ENCODE measurements at places on chromosomes 1 and 21. TPM values are rescaled to one million over a fixed set of nuclear protein-coding genes. Genes with fewer than 3 reads are reported as not detected.

DNA sequence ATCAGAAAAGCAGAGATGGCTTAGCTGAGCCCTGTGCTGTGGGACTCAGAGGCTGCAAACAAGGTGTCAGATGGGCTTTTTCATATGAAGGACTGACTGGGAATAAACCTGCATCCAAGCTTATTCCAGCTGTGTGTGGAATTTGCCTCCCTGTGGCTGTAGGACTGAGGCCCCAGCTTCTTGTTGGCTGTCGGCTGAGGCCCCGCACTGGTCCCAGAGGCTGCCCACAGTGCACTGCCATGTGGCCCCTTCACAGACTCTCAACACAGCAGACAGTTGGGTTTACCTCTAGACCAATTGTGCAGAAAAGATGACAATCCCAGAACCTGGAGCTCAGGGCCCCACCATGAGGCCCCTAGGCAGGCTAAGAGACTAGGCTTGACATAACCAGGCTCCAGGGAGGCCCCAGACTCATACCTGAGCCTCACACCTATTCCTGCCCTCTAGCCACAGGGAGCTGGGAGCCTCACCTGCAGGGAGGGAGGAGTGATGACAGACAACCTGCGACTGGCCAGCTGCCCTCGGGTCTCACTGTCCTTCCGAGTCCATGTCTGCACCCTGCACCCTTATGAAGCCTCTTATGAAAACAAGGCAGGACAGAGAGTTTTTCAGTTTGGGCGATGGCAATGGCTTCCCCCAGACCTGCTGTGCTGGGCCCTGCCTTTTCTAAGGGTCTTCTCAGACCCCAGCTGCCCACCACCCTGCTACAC lies 615.5 kb downstream of the NPHP4 start:
- DNase-seq = no peak

GRCh38 chr1:180505732-180506335 lies 3.5 kb upstream of the ACBD6 start:
- DNase-seq = peak; percentile 57

GRCh38 chr1:101317590-101317989 lies 80.8 kb downstream of the S1PR1 start:
- peak; percentile 9 for DNase-seq

Gene RGS7
- total RNA-seq = under 0.01 TPM

Gene TLCD4
- total RNA-seq = under 0.01 TPM

Gene TMCO1
- total RNA-seq = 35.7 TPM

Gene BRINP3
- total RNA-seq = not detected

Gene VSIG8
- total RNA-seq = not detected

Measured in lung microvascular endothelial cell (primary cell).